Lung (tissue), 17 donors: ENCODE measurements at places on chromosomes 4 and X. TPM values are rescaled to one million over a fixed set of nuclear protein-coding genes. Genes with fewer than 3 reads are reported as not detected.

DCX gene
- total RNA-seq: not detected

SSX1 gene
- total RNA-seq: not detected

GRCh38 chrX:14056206-14056605, 26.5 kb upstream of the GEMIN8 start:
- H3K27ac ChIP-seq: no peak overlapping the region
- no peak overlapping the region for H3K4me3 ChIP-seq
- H3K4me1 ChIP-seq: no peaks in the 10 kb centered on the region
- DNase-seq: no peak
- H3K27me3 ChIP-seq: peaks cover 7% of the 10 kb centered on the region

- H3K4me3 ChIP-seq: no peak overlapping the region
- H3K27ac ChIP-seq: no peak overlapping the region
Observed at GRCh38 chr4:138185859-138186645, 56.1 kb downstream of the SLC7A11 start.

- no peak overlapping the region for H3K4me3 ChIP-seq
- no peaks in the 10 kb centered on the region for H3K27me3 ChIP-seq
- H3K4me1 ChIP-seq: no peaks in the 10 kb centered on the region
- no peaks in the 10 kb centered on the region for H3K36me3 ChIP-seq
- H3K27ac ChIP-seq: no peak overlapping the region
Observed at GRCh38 chr4:35684755-35685154, 559.6 kb downstream of the ARAP2 start.
